Temporal lobe (tissue), 4 donors: ENCODE measurements at places on chromosomes 2 and 18. TPM values are rescaled to one million over a fixed set of nuclear protein-coding genes. Genes with fewer than 3 reads are reported as not detected.

AFF3 gene
- 81.4 TPM for total RNA-seq

DCDC2C gene
- 0.49 TPM for total RNA-seq

RTP5 gene
- 5.2 TPM for total RNA-seq

DQX1 gene
- 0.98 TPM for total RNA-seq
